ENCODE measurements at places on chromosomes 6 and 20.

DNA sequence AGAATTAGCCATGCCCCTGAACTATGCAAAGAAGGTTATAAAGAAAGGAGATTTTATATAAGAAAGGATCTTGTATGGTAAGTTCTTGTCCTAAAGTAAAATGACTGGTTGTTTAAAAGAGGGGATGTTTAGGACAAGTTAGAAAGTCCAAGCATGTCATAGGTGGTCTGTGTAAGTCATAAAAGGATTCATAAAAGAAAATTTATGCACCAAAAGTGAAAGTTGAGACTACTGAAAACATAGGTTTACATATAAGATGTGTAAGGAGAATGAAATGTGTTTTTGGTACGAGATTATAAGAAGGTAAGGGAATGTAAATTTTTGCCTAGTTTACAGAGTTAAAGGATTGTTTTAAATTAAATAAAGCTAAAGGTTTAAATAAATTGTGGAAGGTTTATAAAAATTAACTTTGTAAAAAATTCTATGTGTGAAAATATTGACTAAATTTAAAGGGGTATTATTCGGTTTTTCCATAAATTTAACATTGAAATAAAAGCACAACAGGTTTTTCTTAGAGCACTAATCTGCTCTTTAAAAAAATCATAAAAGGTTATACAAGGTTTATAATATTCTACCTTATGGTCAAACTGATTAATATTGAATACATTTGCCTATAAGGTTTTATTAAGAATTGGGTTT is 93.6 kb upstream of the UST start:
- DNase-seq = no peak

GRCh38 chr20:10312111-10312510 is 93.5 kb downstream of the SNAP25 start:
- DNase-seq = no peak

GRCh38 chr6:56040223-56040622 is 164.8 kb upstream of the BMP5 start:
- no peak for DNase-seq

DNA sequence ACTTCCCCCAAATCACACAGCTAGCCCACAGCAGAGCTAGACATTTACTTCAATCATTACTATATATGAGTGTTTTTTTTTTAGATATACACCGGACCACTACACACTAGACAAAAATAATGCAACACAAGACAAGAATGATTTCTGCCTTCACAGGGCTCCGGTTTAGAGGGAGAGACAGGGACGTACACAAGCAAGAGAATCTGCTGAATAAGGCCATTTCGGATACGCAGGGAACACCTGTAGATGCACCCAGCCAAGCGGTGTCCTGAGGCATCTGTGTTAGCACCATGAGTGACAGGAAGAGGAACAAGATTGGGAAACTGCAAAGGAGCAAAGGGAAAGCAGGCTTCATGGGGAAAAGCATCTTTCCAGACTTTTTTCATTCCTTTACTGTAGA is 45.7 kb downstream of the HS3ST5 start:
- DNase-seq = no peak

GRCh38 chr20:25321991-25322390 is 68.6 kb downstream of the ABHD12 start:
- no peak for DNase-seq

DNA sequence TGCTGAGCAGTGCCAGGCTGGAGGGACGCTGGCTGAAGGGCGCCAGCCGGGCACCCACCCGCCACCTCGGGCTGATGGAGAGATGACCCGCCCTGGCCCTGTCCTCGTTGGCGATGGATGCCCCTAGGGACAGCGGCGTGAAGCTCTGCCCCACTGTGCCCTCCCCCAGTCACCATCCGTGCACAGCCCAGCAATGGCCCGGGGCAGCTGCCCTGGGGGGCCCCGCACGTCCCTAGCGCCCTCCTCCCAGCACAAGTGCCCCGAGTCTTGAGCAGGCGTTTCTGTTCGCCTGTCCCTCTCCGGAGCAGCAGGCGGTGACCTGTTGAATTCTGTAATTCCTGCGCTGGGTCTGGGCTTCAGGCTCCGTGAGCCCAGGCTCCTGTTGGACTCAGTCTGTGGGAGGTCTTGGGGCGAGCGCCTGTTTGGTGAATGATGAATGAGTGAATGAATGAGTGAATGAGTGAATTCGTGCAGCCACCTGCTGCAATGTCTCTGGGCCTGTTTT is 36.8 kb upstream of the CHRNA4 start:
- DNase-seq = no peak

- DNase-seq = no peak
Measured at GRCh38 chr6:37725957-37726356, 28.3 kb upstream of the MDGA1 start.

GRCh38 chr6:166924531-166924930 is 31.8 kb downstream of the RNASET2 start:
- DNase-seq = no peak

DNA sequence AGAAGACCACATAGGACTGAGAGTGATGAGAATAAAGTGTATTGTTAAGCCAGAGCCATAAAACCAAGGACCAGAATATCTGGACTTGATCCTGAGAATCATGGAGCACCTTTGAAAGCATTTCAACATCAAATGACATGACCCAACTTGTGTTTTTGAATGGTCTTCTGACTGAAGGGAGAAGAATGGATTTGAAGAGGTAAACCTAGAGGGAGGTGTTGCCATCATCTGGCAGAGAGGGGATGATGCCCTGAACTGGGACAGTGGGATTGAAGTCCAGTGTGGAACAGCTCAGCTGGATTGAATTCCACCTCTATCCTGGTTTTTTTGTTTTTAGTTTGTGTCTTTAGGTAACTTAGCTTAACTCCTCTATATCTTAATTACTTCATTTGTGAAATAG is 570.0 kb downstream of the TBC1D32 start:
- DNase-seq = no peak

GRCh38 chr6:134447423-134447822 is 129.5 kb upstream of the SGK1 start:
- DNase-seq = no peak

GRCh38 chr20:17807651-17808050 is 107.9 kb downstream of the BANF2 start:
- DNase-seq = no peak

DNA sequence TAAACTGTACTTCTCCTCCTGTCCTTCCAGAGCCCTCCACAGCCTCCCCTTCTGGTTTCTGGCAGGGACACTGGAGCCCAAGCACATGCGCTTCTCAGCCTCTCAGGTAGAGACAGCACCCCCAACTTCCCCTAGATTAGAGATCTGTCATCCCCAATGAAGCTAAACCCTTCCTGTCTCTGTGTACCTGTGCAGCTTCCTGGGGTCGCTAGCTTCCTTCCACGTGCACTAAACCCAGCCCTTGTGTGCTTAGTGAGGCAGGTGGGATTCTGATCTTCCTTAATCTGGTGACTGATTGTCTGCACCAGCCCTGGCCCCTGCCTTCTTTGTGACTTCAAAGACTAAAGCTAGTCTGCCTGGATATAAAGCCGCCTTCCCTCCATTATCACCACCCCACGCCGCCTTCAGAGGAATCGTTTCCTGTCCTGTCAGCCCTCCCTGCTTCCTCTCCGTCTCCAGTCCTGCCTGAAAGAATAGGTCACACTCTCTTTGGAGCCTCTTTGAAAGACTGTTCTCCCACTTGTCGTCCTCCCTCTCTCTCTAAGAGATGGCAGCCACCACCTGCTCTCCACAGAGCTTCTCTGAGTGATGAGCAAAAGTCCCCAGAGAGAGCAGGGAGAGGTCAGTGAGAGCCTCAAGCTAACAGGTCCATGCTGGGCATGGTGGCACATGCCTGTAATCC is 27.5 kb downstream of the CAPN11 start:
- DNase-seq = no peak

DNA sequence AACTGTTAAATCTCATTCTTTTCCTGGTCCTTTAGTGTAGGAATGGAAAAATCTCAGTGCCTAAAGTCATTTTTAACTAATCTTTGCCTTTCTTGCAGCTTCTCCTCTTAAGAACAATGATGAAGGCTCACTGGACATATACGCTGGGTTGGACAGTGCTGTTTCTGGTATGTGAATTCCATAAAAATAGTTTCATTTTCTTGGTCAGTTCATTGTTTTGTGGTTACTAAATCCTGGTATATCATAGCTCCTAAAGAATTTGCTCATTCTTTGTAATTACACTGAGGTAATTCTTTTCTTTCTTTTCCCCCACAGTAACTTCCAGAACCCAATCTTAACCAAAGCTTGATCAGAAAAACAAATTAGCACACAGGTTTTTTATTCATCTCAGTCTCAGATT is 23.4 kb downstream of the CASP8AP2 start:
- DNase-seq = no peak

GRCh38 chr6:56838016-56838555 is 116.8 kb upstream of the BEND6 start:
- no peak for DNase-seq

GRCh38 chr6:170084166-170084730 is 206.6 kb downstream of the DLL1 start:
- DNase-seq = no peak

- DNase-seq = no peak
Measured at GRCh38 chr6:90098627-90099026, 198.0 kb downstream of the BACH2 start.
